Hematopoietic multipotent progenitor cell (in vitro differentiated cells): ENCODE measurements at places on chromosomes 16 and 17. TPM values are rescaled to one million over a fixed set of nuclear protein-coding genes. Genes with fewer than 3 reads are reported as not detected.
A peak's percentile ranks its signal among the peaks of the same experiment; 100 is the strongest.

GRCh38 chr16:24919536-24919935 is 73.8 kb downstream of the SLC5A11 start:
- DNase-seq, result no peak

GRCh38 chr17:28118362-28118761 is 75.9 kb downstream of the NLK start:
- peak; percentile 37 for DNase-seq

DNA sequence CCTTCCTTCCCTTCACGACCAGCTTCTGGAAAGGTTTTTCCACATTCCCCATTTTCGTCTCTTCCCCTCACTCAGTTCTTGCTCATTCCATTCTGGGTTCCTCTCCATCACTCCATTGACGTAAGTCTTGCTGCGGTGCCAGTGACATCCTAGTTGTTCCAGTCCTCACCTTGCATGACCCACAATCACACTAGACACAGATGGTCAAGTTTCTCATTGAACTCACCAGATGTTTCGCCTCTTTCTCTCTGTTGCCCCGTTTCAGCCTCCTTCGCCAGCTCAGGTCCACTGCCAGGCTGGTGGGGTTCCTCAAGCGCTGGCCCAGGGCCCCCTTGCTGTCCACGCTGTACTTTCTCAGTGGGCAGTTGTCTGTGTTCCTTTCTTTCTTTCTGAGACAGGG is 43.4 kb downstream of the CCDC42 start:
- DNase-seq, result no peak

- no peak for DNase-seq
These were observed 1.5 kb upstream of the CDH13 start for GRCh38 chr16:82625066-82625968.

GRCh38 chr17:42629411-42630009 is 20.0 kb downstream of the TUBG1 start:
- DNase-seq, result no peak

- no peak for DNase-seq
These were observed 6.2 kb downstream of the MPP2 start for GRCh38 chr17:43900858-43901754.

DNA sequence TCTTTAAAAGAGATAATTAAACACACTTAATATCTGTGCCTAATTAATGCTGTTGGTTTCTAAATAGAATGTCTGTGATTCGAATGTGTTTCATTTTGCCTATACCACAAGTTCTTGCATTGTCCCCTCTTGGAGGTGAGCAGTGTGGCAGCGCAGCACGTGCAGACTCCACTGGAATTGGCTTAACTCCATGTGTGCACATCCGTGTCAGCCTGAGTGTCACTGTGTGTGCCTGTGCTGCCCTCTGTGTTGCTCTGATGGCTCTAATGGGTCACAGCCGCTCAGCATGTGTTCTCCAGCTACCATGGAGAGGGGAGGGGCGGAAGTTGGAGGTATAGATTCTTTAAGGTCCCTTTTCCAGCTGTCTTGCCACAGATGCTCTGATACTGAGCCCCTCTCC is 226.6 kb downstream of the SPECC1 start:
- no peak for DNase-seq

- DNase-seq, result peak; percentile 49
These were observed 14.9 kb upstream of the TBX21 start for GRCh38 chr17:47717979-47718621.

DNA sequence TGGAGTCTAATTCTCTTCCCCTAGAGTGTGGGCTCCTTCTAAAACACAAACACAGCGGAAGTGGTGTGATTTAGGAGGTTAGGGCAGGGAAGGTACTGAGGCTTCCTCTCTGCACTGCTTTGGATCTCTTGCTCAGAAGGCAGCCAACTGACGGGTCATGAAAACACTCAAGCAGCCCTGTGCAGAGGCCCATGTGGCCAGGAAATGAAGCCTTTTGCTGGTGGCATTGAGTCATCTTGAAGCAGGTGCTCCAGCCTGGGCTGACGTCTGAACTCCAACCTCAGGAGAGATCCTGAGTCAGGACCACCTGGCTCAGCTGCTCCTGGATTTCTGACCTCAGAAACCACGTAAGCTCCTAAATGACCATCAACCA is 72.9 kb downstream of the MRM1 start:
- DNase-seq, result no peak

DNA sequence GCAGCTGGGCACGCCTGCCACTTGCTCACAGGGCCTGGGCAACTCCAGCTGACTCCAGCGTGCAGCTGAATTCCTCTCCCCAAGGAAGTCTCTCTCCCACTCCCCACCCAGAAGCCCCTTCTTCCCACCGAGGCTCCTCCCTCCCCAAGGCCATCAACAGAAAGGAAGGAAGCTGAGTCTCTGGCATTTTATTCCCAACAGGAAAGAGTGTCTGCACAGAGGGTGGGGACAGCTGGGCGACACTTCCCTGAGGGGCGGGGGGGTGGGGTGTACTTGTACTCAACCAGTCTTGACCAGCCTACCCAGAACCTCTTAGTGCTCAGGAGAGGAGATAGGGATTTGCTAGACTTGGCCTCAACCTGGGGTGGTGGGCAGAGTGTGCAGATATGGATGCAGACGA is at the start of gene EXOC3L1:
Gene EXOC3L1, minus strand, starts transcription at position 96 of the 400 bp plus-strand sequence. CDS start 460 bp downstream, outside the sequence.
- DNase-seq, result no peak

The PLA2G10 gene
- not detected for total RNA-seq

The PKMYT1 gene
- 7.3 TPM for total RNA-seq

The GPR142 gene
- 1.3 TPM for total RNA-seq

The OR3A2 gene
- total RNA-seq, result 12.7 TPM

The GNG13 gene
- not detected for total RNA-seq

The PARD6A gene
- 10.0 TPM for total RNA-seq
